Stimulated activated CD4-positive, alpha-beta T cell treated with anti-CD3 and anti-CD28 coated beads, Interleukin-12 subunit alpha, Interleukin-12 subunit beta, amount 100 ng/mL, for 48 hours (primary cell): ENCODE measurements at places on chromosomes 12 and 14.

- DNase-seq, result no peak
These were observed 169.7 kb upstream of the OTX2 start for GRCh38 chr14:56979936-56980335.

GRCh38 chr12:67698672-67699581 lies 50.4 kb downstream of the DYRK2 start:
- DNase-seq, result peak; percentile 48

DNA sequence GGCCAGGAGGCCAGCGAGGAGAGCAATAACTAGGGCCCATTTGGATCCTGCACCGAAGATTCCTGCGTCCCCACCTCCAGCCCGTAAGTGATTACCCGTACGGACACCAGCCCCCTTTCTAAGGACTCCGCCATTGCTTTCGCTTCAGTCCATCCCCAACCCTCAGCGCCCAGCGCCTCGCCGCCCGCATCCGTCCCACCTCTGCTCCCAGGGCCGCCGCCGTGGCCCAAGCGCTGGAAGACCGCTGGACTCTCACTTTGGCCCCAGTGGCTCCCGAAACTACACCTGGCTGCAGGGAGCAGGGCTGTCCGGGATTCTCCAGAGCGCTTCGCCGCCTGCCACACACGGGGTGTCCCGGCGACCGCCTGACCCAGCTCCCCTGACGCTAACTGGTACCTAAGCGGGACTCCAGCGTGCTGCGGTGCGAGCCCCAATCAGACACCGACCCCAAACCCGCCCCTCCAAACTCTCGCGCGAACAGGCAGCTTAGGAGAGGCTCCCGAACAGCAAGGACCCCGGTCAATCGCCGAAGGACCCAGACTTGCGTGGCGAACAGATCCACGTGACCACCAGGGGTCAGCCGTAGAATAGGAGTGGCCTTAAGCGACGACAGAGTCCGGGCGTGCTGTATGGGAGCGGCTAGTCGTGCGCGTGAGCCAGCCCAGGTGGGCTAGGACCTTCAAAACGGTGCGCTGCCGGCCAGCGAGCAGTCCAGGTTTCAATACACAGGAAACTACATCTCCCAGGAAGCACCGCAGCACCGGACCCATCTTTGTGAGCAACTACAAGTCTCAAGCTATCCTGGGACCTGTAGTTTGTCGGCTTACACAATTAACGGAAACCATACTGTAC lies at the start of gene CNPY2:
Gene CNPY2, minus strand, starts transcription at position 367 of the 852 bp plus-strand sequence. CDS start 771 bp downstream, outside the sequence.
- peak; percentile 86 for DNase-seq

- no peak for DNase-seq
These were observed 485 bp upstream of the PNMA1 start for GRCh38 chr14:73714656-73715081.
